NCI-H2081 treated with DMSO at 0.1 percent for 48 hours (cell line): ENCODE measurements at places on chromosomes 1 and 21.

DNA sequence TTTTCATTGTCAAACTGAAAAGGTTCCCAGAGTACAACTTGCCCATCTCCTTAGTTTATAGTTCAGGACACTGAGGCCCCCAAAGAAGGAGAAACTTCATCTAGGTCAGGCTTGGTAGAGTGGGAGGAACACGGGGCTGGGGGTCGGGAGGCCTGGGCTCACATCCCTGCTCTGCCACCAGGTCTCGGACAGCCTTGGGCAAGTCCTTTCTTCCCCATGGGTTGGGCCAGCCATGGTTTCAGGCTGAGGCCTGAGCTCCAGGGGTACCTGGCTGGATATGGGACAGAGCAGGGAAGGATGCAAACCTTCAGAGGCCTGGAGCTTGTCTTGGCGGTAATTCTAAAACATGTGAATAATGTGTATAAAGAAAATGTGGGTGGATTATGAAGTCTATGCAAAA, 17.0 kb downstream of the FOXO6 start:
- DNase-seq = no peak

DNA sequence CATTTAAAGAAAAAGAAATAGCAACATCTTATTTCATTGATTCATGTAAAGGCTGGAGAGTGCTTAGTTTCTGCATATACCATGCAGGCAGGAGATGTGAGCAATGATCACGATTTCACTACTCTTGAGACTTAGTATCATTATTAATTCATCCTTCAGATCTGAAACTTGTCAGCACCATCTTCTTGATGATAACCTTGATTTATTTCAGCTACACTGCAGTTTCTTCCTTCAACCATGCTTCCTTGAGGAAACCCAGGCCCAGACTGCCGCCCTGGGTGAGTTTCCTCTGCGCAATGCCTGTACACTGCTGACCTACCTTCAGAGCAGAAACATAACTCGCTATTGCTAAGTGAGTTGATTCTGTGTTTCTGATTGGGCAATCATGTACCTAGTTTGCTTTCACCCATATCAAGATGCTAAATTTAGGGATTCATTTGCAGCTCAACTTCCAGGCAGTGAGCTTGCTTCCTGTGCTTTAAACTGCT, 13.5 kb upstream of the BCL10 start:
- DNase-seq = no peak

- DNase-seq = no peak
Observed at GRCh38 chr1:42748021-42748420, 8.0 kb upstream of the CLDN19 start.

DNA sequence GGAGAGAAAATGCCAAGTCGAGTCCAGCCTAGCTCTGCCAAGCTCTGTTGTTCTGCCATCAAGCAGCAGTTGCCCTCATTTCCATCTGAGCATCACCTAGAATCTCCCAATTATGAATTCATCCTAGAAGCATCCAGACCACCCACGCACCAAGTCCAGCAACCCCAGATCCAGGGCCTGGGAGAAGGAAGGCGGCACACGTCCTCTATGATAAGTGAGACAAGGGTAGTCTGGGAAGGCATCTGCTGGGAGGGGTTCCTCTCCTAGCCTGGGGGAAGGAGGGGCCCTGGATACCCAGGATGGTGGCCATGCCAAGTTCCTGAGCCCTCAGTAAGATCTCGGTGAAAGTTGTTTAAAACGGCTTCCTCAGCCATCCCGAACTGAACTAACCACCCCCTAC, 70.7 kb downstream of the VWA5B1 start:
- no peak for DNase-seq

- DNase-seq = no peak
Observed at GRCh38 chr1:83790446-83790845, 208.5 kb downstream of the TTLL7 start.

- no peak for DNase-seq
Observed at GRCh38 chr21:25573409-25574206, 33.7 kb downstream of the MRPL39 start.

- peak; percentile 20 for DNase-seq
Observed at GRCh38 chr1:75233302-75233929, 99.2 kb downstream of the LHX8 start.

DNA sequence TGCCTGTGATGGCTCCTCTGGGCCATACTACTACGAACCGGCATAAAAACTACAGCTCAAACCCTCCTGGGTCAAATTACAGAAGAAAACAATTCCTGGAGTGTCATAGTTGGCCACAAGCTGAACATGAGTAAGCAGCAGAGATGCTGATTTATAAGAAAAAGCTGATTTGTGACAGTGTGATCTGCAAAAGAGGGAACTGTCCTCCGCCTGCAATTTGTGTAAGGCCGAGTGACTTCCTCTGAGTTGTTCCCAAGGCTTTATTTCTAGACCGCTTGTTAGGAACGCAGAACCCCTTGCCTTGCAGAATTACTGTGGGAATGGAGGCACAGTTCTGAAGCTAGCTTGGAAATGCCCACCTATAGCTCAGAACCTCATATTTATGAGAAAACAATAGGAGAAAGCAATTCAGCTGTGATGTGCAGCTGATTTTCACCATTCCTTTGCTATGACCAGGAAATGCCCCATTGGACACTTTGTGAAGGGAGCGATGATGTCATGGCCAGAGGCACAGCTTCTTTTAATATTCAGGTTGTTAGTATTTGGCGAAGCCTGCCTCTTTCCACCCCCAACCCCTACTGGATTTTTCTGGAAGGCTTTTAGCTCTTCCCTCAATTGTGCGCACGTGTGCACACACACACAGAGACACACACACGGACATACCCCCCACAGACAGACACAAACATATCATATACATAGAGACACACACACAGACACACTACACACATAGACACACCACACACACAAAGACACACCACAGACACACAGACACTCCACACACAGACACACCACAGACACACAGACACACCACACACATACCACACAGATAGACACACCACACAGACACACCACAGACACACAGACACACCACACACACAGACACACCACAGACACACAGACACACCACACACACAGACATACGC, 47.6 kb downstream of the IER5 start:
- no peak for DNase-seq

- no peak for DNase-seq
Observed at GRCh38 chr1:207811920-207812720, 60.3 kb downstream of the CD46 start.
